ENCODE measurements at places on chromosomes 11 and 22.

DNA sequence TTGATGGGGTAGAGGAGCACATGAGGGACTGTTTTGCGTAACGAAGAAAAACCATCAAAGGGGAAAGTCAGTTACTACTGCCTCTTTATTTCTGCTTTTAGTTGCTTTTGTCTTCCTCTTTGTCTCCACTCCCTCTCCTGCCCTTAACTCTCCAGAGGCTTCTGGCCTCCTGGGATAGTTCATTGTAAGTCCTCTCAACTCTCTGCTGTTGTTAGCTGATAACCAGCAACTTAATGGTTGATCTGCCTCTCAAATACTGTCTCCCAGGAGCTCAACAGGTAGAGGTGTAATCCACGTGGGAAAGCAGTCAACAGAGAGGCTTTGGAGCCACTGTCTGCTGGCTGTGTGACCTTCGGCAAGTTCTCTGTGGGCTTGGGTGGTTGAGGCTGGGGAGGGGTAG lies 47.3 kb downstream of the CCDC81 start:
- DNase-seq = no peak

DNA sequence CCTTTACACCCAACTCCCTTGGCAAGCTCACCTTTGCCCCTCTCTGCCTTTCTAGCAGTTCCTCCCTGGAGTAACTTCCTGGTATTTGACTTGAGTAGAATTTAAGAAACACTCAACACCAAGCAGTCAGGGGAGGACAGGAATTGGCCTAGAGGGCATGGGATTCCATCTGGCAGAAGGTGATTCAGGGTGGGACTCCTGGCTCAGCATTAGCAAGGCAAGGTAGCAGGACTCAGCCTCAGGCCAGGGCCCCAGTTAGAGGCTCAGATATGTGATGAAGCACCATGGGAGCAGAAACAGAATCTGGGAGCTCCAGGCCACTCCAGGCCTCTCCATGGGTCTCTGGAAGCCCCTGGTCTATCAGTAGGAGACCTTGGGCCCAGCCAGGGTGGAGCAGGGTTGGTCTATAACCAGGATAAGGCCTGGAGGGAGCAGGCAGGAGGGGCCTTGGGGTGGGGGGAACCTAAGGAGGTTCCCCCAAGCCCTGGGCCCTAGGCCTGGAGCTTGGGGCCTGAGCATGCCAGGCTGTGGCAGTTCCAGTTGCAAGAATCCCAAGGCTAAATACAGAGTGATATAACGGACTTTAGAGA lies 148.2 kb downstream of the PARVA start:
- DNase-seq = no peak

DNA sequence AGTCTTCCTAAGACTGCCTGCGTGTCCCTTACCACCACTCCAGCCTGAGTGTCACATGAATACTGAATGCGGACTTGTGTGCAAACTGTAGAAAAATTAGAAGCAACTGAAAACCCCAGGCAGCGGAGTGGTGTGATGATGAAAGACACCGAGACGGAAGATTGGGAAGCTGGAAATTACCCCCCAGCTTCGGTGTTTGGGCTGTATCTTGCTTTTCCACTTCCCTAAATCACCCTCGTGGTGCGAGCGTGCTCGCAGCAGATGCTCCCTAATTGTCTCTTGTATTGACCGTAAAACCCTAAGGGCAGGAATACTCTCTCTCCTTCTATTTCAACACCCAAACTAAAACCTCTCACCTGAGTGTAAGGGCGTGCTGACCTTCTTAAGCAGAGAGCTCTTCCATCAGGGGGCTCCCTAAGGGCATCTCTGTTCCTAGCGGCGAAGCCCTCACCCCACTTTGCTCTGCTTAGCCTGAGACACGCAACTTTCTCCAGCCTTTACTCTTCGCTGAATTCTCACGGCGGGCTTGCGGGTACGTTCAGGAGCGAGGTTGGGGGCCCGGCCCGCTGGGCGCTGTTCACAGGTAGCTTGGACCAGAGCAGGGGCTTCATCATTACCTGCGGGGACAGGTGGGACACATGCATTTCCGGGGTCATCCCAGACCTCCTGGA lies 62.4 kb downstream of the CRYBB2 start:
- DNase-seq = no peak

- no peak for DNase-seq
These were observed 48.1 kb upstream of the TOP3B start for GRCh38 chr22:22030493-22031182.

GRCh38 chr11:72058416-72059034 lies 21.8 kb downstream of the NUMA1 start:
- no peak for DNase-seq

DNA sequence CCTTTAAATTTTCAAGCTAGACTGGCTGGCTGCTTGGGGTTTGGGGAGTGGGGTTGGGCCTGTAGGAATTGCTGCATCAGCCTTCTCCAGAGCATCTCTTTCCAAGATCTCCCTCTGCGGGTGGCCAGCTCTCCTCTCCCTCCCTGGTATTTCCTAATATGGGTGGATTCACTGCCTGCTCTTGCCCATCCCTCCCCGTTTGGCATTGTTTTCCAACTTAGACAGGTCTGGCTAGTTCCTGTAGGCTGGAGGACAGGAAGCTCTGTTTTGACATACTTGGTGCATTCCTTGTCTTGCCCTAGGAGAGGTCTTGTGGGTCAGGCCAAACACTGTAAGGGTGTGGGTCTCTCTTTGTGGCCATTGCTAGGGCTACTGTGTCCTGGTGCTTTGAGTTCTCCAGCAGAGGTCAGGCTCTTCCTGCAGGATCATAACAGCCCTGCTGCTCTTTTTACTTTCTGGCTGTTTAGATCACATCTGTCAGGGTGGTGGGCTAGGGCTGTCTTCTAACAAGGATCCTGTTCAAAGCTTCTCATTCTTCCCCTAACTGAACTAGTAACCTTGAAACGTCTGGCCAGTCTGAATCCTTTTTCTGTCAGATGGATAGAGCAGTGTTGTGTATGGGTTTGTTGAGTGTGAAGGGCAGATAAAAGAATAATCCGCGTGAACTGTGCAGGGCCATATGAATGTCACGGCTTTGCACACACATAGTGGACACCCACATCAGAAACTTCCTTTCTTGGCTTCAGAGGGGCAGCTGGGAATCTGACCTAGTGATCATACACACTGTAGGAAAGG lies 18.3 kb upstream of the MICALL1 start:
- no peak for DNase-seq

DNA sequence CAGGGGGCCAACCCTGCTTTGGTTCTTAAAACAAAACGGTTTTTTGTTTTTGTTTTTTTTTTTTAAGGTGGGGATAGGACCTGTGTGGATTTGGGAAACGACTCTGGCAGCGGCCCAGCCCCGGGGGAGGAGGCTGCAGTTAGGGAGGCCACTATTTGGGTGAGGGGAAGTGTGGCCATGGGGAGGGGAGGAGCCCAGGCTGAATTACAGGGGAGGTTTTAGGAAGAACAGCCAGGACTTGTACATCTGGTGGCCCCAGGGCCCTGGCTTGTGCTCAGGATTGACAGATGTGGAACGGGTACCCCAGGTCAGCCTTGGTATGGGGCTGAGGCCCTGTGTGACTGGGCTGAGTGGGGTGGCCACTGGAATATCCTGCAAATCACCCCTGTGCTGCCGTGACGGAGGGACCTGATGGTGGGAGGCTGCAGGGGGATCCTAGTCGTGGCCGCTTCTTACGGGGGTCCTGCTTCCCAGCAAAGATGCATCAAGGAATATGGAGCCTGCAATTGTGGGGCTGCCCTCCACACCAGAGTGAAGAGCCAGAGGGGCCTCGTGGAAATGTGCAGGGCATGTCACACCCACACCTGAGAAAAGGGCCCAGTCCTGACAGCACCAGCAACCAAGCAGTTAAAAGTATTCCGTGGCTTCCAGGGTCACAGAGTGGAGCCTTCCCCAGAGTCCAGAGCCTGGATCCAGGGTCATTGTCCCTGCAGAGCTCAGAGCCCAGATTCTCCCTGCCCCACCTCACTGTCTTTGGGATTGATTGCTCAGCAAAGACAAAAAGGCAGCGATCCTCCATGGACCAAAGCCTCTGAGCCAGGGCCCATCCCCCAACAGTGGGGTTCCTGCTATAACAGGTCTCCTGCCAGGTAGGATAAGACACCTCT lies 55.2 kb upstream of the WNT7B start:
- no peak for DNase-seq

DNA sequence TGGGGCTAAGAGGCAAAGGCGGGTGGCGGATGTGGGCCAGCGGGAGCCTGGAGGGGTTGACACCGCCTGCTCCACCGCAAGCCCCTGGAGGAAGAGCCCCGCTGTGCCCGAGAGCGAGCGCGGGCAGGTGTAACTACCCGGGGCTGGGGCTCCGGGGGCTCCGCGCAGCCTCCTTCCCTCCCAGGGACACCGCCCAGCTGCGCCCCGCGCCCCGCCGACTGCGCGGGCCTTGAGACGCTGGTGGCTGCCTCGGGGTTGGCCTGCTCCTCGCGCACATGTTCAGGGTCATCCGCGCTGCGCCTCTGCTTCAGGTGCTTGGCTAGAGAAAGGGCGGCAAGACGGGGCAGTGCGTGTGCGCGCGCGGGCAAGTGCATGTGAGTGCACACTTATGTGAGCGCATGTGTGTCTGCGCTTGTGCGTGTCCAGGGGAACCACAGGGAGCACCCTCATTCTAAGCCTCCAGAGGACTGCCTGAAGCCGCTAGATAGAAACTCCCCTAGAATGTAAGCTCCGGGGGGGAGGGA lies 197.5 kb upstream of the TMEM45B start:
- no peak for DNase-seq

GRCh38 chr11:85685125-85685819 lies 723 bp downstream of the CCDC89 start:
- no peak for DNase-seq

DNA sequence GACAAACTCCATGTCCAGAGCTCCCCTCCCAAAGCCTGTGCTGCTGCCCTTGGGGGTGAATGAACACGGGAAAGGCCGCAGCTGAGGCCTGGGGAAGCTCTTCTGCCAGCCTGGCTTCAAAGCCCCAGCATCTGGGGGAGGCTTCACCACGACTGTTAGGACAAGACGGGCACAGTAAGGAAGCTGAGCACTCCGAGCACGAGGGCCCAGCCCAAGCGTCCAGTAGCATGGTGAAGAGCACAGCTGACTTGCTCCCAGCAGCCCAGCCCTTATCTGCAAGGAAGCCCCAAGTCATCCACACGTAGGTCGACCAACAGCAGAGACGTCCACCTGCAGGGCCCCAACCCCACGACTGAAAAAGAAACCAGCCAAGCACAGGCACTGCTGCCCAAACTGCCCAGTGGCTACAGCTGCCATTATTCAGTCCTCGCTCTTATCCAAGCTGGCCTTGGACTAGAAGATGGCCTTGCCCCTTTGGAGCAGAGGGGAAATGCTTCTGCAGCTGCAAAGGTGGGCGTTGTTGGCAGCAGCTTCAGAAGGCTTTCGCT lies 62.5 kb downstream of the SHANK2 start:
- DNase-seq = no peak

DNA sequence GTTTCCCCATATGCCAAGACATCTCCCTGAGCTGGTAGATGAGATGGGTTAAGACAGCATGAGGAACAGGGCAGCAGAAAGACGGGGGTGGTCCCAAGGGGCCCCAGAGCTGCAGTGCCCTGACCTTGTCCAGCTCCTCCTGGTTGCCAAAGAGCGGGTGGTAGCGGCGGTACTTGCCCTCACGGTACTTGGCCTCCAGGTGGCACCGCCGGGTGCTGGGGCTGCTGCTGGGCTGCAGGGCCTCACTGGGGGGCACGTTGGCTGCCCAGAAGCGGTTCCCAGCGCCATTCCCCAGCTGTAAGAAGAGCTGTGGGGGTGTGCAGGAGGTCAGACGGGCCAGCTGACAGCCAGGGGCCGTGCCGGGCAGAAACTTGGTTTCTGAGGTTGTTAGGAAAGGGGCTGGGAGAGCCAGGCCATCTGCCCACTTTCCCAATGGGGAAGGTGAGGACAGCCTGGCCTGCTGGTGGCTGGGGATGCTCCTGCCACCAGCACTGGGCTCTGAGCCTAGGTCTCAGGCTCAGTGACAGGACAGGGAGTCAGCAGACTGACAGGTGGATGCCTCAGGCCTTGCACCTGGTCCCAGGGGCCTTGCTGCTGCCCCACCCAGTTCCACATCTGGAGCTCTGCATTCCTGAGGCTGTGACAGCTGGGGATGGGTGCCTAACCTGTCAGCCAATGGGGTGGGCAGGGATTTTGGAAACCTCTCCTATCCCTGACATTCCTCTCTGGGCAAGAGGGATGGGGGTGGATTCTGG lies 30.0 kb upstream of the PDE2A start:
- DNase-seq = no peak

- DNase-seq = no peak
These were observed 13.2 kb downstream of the MAP6 start for GRCh38 chr11:75655605-75656004.

DNA sequence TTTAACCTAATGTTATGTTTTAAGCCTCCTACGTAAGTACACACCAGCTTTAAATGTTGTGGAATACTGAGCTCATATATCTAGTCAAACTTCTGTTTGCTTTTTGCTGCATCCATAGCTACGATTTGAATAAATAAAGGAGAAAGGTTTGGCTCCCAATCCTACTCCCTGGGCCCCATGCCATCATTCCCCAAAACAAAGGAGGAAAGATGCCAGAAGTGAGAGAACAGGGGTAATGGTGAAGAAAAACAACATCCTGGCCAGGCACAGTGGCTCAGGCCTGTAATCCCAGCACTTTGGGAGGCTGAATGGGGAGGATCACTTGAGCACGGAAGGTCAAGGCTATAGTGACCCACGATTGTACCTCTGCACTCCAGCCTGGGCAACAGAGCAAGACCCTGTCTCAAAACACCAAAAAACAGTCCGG lies 26.5 kb downstream of the SCGB1A1 start:
- no peak for DNase-seq

GRCh38 chr11:72781063-72781312 lies 12.9 kb downstream of the STARD10 start:
- DNase-seq = no peak

- DNase-seq = no peak
These were observed 4.0 kb upstream of the HMOX1 start for GRCh38 chr22:35376728-35377472.

- DNase-seq = no peak
These were observed 424.2 kb downstream of the LARGE1 start for GRCh38 chr22:33496112-33496511.

DNA sequence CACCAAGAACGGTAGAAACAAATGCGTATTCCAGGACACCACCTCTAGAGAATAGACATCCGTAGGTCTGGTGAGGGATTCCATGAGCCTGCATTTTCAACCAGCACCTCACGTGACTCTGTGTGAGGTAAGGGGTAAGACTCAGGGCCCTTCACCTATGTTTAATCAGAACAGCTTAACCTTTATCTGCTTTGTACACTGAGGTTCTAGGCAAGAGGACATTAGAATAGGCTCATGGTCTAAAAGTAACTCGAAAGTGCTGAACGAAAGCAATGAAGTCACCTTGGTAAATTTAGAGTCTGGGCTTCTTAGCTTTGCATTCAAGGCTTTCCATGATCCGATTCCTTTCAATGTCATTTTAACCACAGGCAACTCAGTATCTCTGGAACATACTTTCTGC lies 270.5 kb upstream of the CADM1 start:
- no peak for DNase-seq

- DNase-seq = no peak
These were observed 110.7 kb downstream of the ZBTB16 start for GRCh38 chr11:114170226-114170625.

GRCh38 chr11:73869332-73869949 lies 7.2 kb downstream of the COA4 start:
- DNase-seq = no peak

All from stimulated activated CD4-positive, alpha-beta T cell treated with anti-CD3 and anti-CD28 coated beads, Interleukin-1b, Interleukin-23, amount 100 ng/mL, for 1 hour (primary cell).